ENCODE measurements at places on chromosomes 3 and 15.

DNA sequence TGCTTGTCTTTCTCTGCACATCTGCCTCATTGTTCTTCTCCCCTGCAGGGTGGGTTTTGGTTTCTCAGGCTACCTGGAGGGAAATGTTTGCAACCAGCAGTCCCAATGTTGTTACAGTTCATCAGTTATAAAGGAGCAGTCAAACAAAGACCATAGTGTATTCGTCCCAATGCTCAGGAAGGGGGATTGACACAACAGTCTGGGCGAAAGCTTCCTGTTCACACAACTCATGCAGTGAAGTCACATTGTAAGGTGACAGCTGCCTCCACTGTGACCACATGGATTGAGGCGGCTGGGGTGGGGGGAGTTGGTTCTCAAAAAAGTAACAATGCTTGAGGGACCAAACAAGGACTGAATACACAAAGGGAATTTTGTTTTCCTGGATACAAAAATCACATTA, 28.8 kb upstream of the TF start:
- no peak for DNase-seq

GRCh38 chr3:143718463-143718862, 129.8 kb downstream of the SLC9A9 start:
- DNase-seq, result no peak

DNA sequence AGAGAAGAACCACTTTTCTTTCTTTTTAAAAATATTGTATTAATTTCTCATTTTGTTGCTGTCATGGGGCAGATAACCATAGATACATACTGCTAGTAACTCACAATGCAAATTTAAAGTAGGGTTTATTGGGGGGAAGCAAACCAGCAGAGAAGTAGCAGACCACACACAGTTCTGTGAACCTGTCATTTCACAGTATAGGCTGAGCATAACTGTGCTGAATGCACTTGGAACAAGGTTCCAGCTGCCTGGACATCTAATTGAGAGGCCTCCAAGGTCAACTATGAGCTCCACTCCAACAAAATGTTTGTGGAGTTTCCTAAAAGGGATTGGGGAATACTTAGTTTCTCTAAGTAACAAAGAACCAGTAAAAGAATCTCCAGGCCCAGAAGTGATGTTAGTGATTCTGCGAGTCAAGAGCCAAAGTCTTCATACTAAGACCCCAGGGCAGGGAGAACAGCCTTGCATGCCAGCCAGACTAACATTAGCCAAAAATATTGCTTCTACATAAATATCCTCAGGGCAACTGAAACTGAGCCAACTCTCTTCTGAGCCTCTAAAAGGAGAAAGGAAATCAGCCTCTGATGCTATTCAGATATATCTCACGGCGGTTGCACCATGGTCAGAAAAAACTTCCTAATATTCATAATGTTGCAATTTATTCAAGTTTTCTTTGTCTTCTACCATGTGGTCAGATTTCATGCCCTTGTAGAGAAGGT, 856.4 kb upstream of the ALCAM start:
- DNase-seq, result no peak

DNA sequence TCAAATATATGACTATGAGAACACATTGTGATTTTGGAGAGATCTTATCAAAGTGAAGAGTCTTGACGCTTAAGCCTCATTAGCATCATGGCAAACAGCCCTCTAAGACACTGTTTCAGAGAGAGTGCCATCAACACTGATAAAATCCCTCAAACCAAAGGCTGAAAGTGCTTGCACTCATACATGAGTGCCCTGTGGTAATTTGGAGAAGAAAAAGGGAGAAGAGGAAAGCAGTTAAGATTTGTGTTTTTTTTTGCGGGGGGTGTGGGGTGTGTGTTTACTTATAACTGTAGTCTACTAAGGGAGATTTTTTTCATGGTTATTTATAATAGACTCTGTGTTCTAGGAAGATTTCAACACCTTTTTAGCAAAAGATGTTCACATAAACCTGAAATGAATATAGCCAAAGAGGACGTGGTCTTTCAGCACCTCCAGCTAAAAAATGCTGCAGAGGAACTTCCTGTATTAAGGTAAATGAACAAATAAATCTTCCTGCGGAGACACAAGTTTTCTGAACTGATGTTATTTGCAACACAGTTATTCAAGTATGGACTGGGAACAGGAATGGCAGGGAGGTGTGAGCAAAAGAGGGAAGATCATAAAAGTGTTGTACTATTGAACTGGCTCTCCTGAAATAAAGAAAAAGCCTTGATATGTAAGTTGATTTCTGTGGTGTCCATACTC, 81.9 kb upstream of the TGFBR2 start:
- DNase-seq, result no peak

DNA sequence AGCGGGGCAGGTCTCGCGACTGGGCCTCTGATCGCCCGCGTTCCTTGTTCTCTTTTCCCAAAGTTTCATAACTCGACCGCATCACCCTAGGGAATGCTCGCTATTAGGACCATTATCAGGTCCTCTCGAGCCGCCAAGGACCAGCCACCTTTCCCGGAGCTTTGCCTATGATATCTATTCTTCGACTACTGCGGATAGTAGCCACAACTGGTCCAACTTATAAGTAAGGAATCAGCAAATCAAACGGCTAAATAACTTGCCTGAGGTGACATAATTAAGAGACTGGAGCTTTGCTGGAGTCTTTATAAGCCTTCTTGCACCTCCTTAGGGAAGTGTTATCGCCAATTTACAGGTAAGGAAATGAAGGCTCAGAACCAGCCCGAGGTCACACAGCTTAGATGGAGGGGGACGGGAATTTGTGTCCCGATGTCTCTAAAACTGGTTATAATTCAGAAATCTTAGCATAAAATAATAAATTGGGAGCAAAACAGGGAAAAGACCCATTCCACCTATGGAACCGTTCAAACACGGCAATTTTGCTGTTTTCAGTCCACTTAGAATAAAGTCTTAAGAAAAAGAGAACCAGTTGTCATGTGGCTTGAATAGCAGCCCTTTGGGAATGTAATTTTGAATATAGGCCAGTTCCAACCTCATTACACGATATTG, 479 bp upstream of the PLD1 start:
- no peak for DNase-seq

DNA sequence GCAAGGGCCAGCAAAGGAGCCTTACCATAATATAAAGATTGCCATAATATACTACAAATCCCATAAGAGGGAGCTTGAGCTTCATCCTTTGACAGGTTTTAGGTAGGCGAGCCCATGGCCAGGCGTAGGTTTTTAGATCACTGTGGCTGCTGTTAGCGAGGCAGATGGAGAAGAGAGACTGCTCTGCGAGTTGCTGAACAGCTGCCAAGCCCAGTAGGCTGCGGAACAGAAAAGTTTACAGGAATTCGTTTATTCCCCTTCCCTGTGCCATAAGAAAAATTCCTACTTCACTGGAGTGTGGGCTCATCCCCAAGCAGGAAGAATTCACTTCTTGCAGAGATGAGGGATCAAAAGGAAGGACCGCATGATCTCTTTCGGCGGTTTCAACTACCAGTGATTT, 30.5 kb downstream of the TMED3 start:
- no peak for DNase-seq

DNA sequence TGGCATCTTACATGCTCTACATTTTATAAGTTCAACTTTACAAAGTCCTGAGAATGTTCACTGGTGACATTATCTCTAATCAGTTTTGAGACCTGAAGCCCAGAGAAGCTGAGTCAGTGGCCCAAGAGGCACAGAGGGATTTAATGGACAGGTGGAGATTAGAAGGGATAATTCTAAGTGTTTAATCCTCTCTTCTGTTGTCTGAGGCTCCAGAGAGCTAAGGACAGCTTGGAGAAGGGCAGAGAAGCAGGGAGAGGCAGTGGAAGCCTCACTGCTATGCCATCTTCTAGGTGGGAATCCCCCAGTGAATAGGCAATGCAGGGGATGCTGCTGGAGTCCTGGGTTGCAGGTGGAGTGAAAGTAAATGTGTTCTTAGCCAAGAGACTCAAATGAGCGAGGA, 369.4 kb upstream of the SLCO3A1 start:
- DNase-seq, result no peak

DNA sequence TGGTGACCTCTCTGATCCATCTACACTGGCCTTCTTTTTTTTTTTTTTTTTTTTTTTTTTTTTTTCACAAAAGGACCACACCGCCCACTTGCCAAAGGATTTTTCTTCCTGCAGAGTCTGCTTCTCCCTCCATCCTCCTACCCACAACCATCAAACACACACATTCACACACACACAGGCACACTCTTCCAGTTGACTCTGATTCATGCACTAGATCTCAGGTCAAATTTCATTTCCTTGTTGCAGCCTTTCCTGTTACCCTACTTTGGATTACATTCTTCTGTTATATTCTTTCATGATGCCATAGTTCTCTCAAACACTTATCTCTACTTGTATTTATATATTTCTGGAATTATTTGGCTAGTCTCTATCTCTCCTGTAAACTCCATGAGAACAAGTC, 133.9 kb downstream of the STAC start:
- DNase-seq, result no peak

- DNase-seq, result no peak
Observed at GRCh38 chr3:112101916-112102315, 15.7 kb downstream of the C3orf52 start.

DNA sequence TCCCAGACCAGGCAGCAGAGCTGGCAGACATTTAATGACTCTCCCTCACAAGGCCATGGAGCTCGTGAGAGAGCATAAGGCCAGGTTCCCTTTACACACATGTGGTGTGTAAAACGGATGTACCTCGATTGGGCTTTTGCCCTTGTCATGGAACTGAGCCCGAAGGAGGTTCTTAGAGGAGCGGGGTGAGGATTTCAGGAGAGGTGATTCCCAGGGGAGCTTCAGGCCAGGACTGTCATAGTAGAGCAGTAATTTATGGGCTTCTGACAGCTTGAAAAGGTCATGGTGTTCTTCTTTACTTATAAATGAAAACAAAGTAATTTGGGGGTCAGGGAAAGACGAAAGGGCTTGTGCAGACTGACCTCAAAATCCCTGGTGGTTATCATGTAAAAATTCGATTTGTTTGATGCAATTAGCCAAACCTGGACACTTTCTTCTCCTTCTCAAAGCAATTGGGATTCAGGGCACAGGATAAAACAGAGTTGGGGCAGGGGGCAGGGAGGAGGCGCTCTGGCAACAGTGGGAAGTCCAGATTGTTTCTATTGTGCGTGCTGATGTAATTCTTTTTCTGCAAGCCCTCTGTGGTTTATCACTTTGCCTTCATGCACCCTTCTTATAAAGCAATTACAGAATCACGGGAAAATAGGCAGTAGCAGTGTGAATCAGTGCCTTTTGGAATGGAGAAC, 51.0 kb downstream of the CACNA1D start:
- no peak for DNase-seq

DNA sequence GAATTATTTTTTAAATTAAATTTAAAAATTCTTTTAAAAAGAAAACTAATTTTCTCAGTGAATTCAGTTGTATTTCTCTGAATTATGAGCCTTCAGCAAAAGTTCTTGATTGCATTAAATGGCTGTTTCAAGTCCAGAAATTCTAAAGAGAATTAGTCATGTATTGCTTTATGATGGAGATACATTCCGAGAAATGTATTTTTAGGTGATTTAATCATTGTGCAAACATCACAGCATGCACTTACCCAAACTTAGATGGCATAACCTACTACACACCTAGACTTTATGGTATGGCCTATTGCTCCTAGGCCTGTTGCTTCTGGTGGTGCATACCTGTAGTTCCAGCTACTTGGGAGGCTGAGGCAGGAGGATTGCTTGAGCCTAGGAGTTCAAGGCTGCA, 44.3 kb upstream of the GCNT3 start:
- DNase-seq, result no peak

GRCh38 chr15:32856753-32857152, 138.9 kb downstream of the GREM1 start:
- no peak for DNase-seq

Measured in CD8-positive, alpha-beta memory T cell (primary cell).